ENCODE measurements at places on chromosomes 7 and 10.

GRCh38 chr7:36064676-36065075 is 88.4 kb upstream of the EEPD1 start:
- no peak for DNase-seq

- DNase-seq: no peak
These were observed 117.0 kb downstream of the AASS start for GRCh38 chr7:122027058-122027457.

GRCh38 chr10:69239816-69240434 is 19.8 kb downstream of the HKDC1 start:
- DNase-seq: no peak

GRCh38 chr7:19587291-19587690 is 121.5 kb downstream of the POLR1F start:
- no peak for DNase-seq

GRCh38 chr7:83947260-83947659 is 247.3 kb downstream of the SEMA3A start:
- DNase-seq: no peak

- no peak for DNase-seq
These were observed 725.4 kb downstream of the INHBA start for GRCh38 chr7:40977533-40977932.

DNA sequence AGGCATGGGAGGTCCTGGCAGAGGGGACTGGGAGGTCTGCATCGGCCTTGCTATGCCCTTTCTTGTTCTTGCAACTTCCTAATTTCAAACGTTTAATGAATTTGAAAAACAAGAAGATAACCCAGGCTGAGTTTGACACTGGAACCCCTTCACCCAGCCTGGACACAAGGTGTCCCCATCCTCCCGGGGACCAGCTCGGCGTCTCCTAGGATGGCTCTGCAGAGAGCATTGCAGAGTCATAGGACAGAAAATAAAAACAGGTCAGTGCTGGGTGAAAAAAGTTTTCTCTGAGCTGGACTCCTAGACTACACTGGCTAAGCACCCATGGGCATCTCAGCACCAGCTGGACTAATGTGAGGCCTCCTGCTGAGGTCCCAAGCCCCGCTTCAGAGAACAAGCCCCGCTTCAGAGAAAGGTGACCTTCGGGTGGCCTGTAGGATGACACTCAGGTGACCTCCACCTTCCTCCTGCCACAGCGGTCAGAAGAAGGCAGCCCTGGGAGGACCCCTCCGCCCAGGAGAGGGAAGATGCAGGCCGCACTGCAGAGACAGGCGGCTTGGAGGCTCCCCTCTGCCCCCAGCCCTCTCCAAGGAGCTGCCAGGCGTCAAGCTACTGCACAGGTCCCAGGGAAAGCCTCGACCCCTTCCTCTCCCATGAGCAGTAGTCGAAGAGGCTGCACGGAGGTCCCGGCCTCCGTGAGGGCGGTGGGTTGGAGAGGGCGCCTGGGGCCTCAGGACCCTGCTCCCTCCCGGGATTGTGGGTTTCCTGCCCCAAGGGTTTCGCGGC is 9.3 kb upstream of the UNCX start:
- no peak for DNase-seq

- DNase-seq: no peak
These were observed 12.9 kb downstream of the HSPB1 start for GRCh38 chr7:76315364-76315763.

GRCh38 chr10:112227331-112227987 is 43.9 kb upstream of the GPAM start:
- no peak for DNase-seq

DNA sequence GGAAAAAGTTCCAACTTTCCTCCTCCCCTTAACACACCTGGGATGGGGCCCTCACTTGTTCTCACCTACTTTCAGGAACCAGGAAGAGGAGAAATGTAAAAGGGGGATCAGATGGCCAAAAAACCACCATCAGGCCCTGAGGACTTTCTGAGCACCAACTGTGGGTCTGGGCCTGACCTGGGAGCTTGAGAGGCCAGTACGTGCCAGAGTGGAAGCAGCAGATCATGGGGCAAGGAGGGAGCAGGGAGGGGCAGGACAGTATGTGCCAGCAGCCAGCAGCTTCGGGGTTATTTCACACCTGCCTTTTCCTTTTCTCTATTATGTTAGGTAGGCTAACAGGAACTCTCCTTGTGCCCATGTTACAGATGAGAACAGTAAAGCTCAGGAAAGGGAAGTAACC is 118.8 kb upstream of the UNC5B start:
- DNase-seq: no peak

DNA sequence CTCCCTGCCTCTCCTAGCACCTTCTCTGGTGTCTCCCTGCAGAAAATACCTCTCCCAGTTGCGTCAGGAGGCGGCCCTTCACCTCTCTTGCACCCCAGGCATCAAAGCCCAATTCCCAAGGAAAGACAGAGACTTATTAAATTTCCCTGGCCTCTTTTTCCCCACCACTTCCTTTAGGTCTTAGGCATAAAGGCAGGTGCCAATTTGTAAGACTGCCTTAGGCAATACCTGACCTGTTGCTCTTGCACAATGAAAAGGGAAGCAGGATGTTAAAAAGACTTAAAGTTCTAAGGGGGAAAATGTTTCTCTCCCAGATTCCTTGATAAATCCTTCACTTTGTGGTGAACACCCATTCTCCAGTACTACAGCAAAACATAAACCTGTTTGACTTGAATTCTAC is 186.7 kb downstream of the SLC25A13 start:
- DNase-seq: no peak

DNA sequence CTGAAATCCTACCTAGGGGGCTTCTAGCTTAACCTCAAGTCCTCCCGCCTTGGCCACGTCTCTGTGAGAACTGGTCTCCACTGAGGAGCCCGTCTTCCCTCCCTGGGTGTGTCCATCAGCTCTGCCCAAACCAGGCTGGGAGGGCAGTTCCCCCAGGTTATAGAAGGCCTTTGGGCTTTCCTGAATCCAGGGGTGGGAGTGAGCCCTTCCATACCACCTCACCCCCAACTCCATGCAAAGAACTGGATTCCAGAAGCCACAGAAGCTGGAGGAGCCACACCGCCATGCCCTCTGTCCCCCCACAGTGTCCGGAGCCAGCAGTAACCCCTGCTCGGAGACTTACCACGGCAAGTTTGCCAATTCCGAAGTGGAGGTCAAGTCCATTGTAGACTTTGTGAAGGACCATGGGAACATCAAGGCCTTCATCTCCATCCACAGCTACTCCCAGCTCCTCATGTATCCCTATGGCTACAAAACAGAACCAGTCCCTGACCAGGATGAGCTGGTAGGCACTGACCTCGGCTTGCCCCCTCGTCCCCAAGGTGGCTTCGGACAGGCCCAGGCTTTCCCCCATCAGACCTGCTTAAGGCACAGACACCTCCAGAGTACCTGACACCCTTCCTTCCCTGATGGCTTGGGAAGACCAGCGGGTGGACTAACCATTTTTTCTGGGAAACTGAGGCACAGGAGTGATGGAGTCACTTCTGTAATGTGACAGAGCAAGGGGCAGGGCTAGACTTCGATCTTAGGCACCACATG is 4.7 kb downstream of the CPA1 start:
- no peak for DNase-seq

- DNase-seq: no peak
These were observed at the start of gene FAM237B for GRCh38 chr7:90320801-90321494. TSS of gene FAM237B (minus strand) at chr7:90321304. CDS start at chr7:90319748, 1,556 bp downstream.

DNA sequence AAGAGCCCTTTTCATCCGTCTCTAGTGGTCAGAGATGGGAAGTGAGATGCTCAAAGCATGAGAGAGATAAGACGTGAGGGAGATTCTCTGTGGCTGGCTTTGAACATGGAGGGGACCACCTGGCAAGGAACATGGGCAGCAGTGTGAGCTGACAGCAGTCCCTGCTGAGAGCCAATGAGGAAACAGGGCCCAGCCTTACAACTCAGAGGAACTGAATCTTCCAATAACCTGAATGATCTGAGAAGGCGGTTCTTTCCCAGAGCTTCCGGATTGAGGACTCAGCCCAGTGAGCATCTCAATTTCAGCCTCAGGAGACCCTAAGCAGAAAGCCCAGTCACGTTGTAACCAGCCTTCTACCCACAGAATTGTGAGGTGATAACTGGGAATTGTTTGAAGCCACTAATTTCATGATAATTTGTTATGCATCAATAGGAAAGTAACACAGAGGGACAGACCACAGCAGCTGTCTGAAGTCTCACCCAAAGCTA is 33.9 kb upstream of the IKZF1 start:
- no peak for DNase-seq

- no peak for DNase-seq
These were observed 55.9 kb upstream of the PCGF5 start for GRCh38 chr10:91164520-91165065.

DNA sequence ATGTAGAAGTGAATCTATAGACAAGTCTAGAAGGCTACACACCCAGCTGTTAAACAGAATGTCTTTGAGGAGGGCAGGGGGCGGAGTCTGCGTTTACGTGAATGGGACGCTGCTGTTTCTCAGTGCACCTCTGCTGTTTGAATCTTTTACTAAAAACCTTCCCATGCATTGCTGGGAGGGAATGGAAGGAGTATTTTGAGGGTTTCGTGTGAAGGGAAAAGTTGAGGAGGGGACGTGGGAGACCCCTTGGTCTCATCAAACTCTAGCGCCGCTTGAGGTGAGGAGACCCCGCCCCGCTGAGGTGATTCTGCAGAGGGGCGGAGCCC is 492 bp upstream of the VCL start:
- DNase-seq: no peak

GRCh38 chr7:147304376-147304775 is 1187.8 kb downstream of the CNTNAP2 start:
- no peak for DNase-seq

- no peak for DNase-seq
These were observed 121.5 kb downstream of the TNS3 start for GRCh38 chr7:47460251-47460989.

GRCh38 chr7:746155-747061 is 19.3 kb upstream of the PRKAR1B start:
- no peak for DNase-seq

- DNase-seq: no peak
These were observed 140.3 kb downstream of the SEMA3D start for GRCh38 chr7:85046534-85046933.

- DNase-seq: no peak
These were observed 158.9 kb downstream of the CDK14 start for GRCh38 chr7:90755041-90755440.

DNA sequence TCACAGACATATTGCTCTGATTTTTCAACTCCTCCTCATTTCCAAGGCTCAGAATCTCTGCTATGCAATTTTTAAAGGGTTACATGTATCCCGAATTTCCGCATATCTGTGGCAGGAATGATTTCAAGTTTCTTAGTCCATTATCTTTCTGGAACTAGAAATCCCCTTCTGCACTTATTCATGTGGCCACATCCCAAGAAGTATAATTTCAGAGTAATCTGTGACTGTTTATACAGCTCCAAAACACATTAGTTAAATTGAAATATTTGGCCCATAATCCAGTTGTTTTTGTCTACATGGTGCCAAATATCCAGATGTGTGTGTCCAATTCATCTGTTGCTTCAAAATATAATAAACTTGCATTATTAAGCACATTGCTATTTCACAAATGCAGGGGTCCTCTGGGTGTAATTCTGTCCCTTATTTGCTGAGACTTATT is 271.2 kb downstream of the ARHGAP12 start:
- DNase-seq: no peak

- DNase-seq: peak; percentile 59
These were observed 14.8 kb downstream of the TPK1 start for GRCh38 chr7:144821067-144821466.

DNA sequence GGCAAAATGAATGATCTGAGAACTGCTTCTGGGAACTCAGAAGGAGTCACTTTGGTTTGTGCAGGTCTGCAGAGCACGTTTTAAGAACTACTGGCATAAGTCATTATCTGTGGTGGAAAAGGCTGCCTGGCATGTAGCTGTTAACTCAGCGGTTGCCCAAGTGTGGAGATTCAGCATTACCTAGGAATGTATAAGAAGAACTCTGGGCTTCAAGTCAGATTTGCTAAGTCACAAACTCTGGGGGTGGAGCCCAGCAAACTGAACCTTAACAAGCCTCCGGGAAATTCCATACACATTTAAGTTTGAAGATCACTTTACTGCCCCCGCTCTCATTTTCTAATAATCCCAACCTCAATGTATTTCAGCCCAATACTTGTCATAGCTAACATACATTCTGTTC is 31.1 kb downstream of the PLXDC2 start:
- DNase-seq: no peak

DNA sequence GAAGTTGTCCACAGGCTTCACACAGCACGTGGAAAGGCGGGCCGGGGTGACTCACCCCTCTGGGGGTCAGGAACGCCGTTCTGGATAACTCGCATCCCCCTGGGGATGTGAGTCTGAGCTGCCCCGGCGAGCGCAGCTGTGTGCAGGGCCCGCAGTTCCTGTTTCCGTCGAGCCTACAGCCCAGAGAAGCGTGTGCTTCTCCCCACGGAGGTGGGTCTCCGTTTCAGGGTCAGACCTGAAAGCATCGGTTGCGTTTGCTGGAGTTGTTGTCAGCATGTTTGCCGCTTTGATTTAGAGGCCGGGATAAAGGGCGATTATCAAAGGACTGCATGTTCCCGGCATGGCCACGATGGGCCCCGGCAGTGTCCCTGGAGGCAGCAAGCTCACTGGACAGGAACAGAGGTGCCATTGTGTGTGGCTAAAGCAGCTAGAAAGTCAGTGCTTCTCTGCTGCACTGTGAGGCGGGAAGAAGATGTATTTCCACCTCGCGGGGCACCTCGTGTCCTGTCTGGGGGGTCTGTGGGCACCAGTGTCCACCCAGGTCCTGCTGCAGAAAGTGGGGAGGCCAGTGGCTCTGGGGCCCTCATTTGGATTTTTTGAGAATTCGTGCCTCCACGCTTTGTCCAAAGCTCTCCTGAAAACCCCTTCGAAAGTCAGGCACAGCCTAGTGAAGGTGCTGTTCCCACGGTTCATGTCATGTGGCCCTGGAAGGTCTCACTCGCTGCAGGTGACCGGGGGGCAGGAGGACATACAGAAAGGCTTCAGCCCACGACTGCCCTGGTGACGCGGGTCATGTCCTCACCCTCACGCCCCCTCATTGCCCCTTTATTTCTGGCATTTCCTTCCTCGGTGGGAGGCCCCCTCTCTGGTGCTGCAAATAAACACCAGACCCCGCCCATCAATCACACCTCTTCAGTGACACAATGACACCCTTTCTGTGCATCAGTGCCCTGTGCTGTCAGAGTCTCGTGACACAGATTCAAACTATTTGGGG is 27.4 kb upstream of the GDI2 start:
- DNase-seq: no peak

DNA sequence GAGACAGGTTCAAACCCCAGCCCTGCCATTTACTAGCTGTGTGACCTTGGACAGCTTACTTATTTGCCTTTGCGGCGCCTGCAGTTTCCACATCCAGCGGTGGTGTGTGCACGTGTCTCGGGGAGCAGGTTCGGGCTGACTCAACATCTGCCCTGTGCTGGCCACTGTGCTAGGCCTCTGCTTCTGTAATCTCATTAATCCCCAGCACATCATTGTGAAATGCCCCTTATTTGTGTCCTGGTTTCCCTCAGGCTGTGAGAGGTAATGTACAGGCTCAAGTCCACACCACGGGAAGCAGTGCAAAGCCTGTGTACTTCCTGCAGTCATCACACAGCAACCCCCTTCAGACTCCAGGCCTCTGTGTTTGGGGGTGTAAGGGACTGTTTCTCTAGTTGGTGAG is 285.7 kb downstream of the RPS24 start:
- no peak for DNase-seq

- DNase-seq: no peak
These were observed 143.8 kb downstream of the AVL9 start for GRCh38 chr7:32639122-32639521.

- no peak for DNase-seq
These were observed 30.6 kb downstream of the MYL10 start for GRCh38 chr7:101598422-101598985.

- DNase-seq: no peak
These were observed 66.3 kb downstream of the MPP7 start for GRCh38 chr10:28236591-28236990.

- no peak for DNase-seq
These were observed 65.6 kb downstream of the CTTNBP2 start for GRCh38 chr7:117807676-117808075.

All from stimulated activated naive CD8-positive, alpha-beta T cell treated with anti-CD3 and anti-CD28 coated beads, Interleukin-15, amount 100 ng/mL, for 72 hours (primary cell).